ENCODE measurements at places on chromosomes 6 and 20.

DNA sequence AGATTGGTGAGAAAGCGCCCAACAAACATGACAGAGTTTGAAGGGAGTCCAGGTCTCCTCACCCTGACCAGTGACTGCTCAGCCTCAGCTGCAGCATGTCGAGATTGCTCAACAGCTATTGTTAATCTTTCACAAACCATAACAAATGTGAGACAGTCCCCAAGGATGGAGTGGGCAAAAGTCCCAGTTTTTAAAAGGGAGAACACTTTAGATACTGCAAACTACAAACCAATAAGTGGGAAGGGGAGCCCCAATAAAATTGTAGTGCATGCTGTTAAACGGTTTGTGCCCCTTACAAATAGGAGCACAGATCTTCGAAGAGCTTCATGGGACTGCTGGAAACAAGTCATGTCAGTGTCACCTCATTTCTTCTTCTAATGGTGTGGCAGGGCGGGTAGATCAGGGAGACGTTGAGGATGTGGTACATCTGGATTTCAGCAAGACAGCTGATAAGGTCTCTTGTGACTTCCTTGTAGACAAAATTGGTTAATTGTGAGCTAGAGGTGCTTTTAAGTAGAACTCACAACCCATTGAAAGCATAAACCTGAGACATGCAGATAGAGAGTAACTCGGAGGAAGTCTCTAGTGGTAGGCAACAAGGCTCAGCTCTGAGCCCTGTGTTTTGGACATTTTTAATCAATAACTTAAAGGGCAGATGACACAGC is 134.0 kb upstream of the ARMC2 start:
- DNase-seq = no peak

DNA sequence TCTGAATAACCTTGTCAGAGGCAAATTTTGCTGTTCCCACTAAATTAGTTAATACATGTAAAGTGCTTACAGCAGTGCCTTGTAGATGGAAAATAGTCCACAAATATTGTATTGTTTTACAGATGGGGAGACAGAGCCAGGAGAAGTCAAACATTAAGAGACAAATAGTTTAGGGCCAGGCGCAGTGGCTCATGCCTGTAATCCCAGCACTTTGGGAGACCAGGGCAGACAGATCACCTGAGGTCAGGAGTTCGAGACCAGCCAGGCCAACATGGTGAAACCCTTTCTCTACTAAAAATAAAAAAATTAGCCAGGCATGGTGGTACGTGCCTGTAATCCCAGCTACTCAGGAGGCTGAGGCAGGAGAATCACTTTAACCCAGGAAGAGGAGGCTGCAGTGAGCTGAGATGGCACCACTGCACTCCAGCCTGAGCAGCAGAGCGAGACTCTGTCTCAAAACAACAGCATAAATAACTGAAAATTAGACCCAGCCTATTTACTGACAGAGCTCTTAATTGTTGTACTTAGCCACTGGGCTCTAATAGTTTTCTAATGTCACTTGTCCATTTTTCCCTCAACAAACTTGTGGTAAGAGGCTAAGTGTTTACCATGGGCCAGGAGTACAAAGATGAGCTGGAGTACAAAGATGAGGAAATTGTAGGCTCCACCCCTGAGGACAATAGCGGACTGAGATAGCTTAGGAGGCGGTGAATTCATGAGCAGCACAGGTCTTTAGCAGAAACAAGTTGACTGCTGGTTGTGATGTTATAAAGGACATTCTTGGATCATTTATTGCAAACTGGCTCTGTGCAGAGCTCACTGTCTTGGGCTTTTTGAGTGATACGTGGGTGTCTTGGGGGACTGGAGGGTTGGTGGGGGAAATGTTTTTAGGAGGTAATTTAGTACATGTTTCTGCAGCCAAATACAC is 6.4 kb downstream of the ZSWIM3 start:
- DNase-seq = no peak

- no peak for DNase-seq
Measured at GRCh38 chr6:142867988-142868812, 76.8 kb downstream of the HIVEP2 start.

GRCh38 chr6:129253242-129253641 is 370.3 kb downstream of the LAMA2 start:
- no peak for DNase-seq

DNA sequence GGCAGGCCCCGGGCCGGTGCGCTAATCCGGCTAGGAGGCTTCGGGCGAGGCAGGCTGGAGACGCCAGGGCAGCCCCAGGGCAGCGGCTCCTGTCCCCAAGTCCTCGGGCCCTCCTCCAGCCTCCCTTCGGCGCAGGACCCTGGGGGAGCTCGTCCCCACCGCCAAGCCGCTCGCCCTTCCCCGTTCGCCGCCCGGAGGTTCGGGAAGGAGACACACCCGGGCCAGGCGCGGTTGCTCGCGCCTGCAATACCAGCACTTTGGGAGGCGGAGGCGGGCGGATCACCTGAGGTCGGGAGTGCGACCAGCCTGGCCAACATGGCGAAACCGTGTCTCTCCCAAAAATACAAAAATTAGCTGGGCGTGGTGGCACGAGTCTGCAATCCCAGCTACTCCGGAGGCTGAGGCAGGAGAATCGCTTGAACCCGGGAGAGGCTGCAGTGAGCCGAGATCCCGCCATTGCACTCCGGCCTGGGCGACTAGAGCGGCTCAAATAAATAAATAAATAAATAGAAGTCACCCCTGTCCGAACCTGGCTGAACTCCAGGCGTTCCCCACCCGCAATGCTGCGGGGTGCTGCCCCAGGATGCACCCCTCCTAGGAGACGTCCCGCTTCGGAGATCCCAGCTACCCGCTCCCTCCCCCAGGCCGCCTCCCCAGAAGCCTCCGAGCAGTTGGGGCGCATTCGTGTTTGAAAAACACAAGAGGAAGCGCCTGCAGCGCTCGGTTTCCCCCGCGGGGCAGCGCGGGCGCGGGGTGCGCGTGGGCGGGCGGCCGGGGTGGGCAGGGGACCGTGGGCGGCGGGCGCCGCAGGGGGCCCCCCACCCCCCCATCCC is 27.5 kb downstream of the SERPINB9 start:
- peak; percentile 61 for DNase-seq

- no peak for DNase-seq
Measured at GRCh38 chr20:37885593-37886503, 17.1 kb upstream of the VSTM2L start.

- no peak for DNase-seq
Measured at GRCh38 chr20:21387528-21387927, 9.8 kb downstream of the NKX2-4 start.

DNA sequence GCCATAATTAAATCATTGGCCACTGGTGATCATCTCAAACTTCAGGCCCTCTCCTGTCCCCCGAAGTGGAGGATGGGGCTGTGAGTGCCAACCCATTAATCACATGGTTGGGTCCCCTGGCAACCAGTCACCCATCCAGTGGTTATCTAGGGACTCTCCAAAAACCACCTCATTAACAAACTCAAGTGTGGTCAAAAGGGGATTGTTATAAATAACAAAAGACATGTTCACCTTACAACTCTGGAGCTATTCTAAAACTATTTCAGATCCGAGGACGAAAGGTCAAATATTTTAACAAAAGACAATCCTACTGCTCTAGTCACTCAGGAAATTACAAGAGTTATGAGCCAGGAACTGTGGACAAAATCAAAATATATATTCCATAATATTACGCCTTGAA is 95.5 kb upstream of the PRND start:
- DNase-seq = no peak

DNA sequence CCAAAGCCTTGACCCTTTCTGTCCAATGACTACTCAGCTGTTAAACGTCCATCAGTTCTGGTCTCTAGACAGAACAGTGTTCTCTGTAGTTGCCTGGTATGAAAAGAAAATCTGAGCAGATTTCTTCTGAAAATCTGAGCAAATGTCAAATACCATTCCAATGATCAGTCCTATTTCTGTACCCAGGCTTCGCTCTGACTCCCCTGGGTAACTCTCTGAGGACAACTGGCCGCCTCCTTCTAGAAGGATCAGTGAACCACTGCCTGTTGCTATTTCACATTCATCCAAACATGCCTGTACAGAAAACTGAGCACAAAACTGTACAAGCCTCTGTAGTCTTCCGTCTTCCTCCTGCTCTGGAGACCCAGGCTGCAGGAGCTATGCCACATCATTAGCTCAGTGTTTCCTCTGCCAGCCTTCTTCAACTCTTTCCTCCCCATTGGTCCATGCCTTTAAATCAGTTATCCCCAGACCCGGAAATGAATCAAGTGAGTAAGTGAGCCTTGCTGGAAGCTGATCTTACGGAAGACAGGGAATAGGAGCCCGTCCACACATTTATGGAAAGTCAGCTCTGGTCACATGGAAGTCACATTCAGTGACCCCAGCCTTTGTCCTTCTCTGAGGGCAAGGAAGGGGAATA is 63.3 kb downstream of the DAAM2 start:
- DNase-seq = no peak

DNA sequence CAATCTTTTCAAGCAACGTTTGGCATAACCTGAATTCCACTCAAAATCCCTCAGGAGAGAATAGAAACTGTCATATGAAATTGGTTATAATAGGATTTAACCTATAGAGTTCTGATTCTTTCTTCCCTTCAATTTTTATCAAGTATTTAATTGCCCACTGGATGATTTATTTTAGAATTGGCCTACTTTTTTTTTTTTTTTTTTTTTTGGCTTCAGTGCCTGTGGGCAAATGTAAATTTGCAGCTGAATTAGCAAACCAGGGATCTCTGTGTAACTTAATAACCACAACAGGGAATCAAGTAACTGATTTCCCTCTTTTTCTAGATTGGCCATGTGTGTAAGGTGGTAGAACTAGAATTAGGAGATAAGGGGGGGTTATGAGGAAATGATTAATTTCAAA is 157.0 kb downstream of the SOX4 start:
- no peak for DNase-seq

- DNase-seq = no peak
Measured at GRCh38 chr6:137823826-137824555, 43.1 kb upstream of the TNFAIP3 start.

- DNase-seq = no peak
Measured at GRCh38 chr6:89612121-89612520, 26.4 kb downstream of the LYRM2 start.

- no peak for DNase-seq
Measured at GRCh38 chr6:43250992-43251373, 7.7 kb downstream of the TTBK1 start.

DNA sequence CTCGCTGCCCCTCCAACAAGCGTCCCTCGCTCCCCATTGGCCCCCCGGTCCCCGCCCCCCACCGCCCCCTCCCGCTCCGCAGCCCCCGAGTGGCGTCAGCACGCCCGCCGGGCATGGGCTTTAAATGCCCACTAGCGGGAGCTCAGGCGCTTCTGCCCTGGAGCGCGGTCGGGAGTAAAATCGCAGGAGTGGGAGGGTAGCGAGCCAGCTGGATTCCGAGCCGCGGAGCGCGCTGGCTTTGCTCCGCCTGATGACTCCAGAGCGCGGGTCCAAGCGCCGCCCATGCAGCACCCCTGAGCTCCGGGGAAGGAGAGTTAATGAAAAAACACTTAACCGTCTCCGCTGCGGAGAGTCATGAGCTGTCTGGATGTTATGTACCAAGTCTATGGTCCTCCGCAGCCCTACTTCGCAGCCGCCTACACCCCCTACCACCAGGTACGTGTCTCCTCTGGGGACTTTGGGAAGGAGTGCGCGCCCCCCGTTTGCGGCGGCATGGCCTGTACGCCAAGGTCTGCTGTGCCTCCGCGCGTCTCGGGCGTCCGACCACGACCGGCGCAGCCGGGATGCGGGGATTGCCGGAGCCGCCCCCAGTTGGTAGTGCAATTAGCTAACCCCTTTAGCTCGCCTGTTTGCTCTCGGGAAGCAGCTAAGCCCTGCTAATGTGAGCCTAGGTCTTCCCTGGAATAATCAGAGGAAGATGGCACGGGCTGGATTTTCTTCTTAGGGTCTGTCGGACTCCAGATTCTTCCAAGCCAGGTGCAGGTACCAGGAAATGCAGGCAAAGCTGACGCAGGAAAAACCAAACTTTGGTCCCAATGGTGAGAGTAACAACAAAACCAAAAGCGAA is at the start of gene VGLL2:
Gene VGLL2, plus strand, starts transcription at position 149 of the 847 bp plus-strand sequence. Its CDS starts 206 bp downstream, at position 355.
- peak; percentile 69 for DNase-seq

DNA sequence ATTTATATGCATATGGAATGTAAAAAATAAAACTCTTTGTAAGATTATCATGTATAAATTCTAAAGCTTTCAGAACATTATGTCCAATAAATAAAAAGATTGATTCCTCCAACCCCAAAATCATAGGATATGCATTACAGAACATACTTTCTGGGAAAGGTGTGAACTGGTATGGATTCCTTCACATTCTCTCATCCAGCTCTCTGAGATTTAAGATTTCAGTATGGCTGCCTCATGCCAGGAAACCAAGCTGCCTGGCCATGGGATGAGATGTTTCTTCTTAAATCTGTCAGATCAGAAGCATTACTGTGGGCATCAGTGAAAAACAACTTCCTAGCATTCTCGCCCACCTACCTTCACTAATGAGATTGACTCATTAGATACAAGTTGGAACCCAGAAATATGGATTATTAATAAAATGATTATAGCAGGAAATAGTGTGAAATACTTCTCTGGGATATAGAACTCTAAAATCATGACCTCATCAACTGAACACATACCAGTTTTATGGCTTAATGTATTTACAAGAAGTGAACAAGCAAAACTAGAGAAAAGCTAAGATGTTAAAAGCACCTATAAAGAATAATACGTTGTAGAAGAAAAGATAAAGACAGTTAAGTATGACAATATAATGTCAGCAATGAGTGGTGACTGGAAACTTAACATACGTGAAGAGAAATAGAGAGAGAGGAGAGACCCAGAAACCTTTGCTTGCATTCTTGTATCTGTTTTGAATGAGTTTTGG is 171.6 kb upstream of the PHACTR1 start:
- no peak for DNase-seq

- no peak for DNase-seq
Measured at GRCh38 chr20:45423700-45424099, 7.8 kb downstream of the PIGT start.

- no peak for DNase-seq
Measured at GRCh38 chr6:150038202-150039062, 13.1 kb upstream of the RAET1L start.

DNA sequence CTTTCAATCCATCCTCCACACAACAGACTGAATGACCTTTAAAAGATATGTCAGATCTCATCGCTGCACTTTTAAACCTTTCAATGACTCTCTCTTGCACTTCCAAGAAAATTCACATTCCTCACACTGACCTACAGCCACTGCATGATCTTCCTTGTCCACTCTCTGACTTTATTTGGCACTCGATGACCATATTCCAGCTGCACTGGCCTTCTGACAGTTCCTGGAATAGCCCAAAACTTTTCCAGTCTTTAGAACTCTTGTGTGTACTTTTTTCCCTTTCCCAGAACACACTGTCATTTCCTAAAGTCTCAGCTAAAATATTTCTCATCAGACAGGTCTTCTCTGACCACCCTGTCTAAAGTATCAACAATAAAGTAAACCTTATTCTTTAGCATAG is 174.6 kb downstream of the ADGRG6 start:
- no peak for DNase-seq

Data from mesothelial cell of epicardium (in vitro differentiated cells).